ENCODE measurements at places on chromosomes 2 and 18.

GRCh38 chr18:76405681-76406356 lies 89.2 kb downstream of the ZNF516 start:
- DNase-seq = no peak

DNA sequence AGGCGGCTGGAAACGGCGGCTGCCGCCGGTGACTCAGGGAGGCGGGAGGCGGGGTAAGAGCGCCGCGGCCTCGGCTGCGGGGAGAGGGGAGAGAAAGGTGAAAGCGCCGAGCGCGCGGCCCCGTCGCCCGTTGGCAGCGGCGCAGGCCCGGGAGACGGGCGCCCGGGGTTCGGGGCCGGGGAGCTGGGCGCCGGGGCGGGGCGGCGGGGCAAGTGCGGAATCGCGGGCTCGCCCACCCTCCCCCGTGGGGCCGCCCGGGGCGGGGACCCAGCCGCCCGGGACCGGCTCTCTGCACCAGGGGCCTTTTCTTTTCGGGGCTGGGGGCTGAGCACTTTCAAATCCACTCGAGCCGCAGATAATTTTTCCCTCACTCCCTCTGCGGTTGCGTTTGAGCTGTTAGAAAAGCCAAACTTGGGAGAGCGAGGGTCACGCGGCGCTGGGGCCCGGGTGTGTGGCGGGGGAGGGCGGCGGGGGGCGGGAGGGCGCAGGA lies 266 bp downstream of the KDM3A start:
- no peak for DNase-seq

DNA sequence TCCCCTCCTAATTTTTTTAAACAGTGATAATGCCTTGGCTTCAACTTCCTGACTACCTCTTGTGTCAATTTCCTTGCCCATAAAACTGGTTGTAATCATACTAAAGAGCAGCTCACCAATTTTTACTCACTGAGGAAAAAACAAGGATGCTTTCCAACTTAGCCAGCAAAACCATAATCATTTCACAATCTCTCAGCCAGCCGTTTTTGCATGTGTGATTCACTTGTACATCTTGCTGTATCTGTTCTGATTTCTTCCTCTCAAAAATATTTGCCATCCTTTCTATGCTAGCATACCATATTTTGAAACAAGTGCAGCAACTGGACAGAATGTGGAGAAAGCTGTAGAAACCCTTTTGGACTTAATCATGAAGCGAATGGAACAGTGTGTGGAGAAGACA lies 60.7 kb downstream of the RAB27B start:
- DNase-seq = no peak

DNA sequence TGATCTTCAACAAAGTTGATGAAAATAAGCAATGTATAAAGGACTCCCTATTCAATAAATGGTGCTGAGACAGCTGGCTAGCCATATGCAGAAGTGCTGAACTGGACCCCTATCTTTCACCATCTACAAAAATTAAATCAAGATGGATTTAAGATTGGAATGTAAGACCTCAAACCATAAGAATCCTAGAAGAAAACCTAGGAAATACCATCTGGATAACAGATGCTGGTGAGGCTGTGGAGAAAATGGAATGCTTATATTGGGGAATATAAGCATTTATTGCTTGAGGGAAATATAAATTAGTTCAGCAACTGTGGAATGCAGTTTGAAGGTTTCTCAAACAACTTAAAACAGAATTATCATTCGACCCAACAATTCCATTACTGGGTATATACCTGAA lies 89.6 kb downstream of the GCA start:
- DNase-seq = no peak

GRCh38 chr2:110931648-110932047 lies 189.1 kb upstream of the BCL2L11 start:
- DNase-seq = no peak

- no peak for DNase-seq
Observed at GRCh38 chr2:24204505-24204904, 29.7 kb downstream of the FAM228A start.

GRCh38 chr18:140670-141266 lies 17.6 kb upstream of the USP14 start:
- DNase-seq = no peak

GRCh38 chr2:240248721-240249422 lies 108.4 kb upstream of the OTOS start:
- no peak for DNase-seq

- DNase-seq = no peak
Observed at GRCh38 chr2:239878686-239879085, 146.5 kb downstream of the NDUFA10 start.

- peak; percentile 94 for DNase-seq
Observed at GRCh38 chr2:231411831-231412617, 16.5 kb downstream of the B3GNT7 start.

DNA sequence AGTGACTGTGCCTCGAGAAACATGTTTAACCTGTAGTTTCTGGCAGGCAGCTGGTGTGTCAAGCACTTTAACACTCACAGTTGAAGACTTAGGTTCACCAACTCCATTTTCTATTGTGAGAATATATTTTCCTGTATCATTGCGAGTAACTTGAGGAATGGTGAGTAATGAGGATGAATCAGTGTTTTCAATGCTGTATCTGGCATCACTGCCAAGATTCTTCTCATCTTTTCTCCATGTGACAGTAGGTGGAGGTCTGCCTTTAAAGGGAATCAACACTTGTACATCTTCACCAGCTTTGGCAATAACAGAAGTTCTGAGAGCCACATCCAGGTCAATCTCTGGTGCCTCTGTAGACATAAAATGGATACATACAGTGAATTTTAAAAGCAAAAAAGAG lies 72.8 kb downstream of the PLEKHA3 start:
- DNase-seq = no peak

DNA sequence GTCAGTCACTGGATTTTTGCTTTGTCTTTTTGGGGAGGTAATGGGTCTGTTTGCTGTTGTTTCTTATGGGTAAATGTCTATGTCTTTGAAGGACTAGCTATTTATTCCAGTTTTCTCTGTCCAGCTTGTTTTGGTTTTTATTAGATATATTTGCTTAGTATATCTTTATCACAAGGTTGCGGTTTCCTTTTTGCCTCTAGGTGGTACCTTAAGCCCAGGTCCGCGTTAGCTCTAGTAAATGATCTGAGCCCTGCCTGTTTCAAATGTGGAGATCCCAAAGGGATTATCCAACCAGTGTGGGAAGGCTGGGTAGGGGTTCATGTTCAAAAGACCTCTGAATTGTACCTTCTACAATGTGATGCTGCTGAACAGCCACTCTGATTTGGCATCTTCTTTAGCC lies 114.5 kb downstream of the MYO3B start:
- no peak for DNase-seq

GRCh38 chr2:241762933-241763369 lies 13.7 kb upstream of the GAL3ST2 start:
- no peak for DNase-seq

GRCh38 chr2:131050896-131051295 lies 42.4 kb downstream of the FAM168B start:
- DNase-seq = no peak

GRCh38 chr18:22136395-22136794 lies 33.0 kb upstream of the GATA6 start:
- DNase-seq = no peak

DNA sequence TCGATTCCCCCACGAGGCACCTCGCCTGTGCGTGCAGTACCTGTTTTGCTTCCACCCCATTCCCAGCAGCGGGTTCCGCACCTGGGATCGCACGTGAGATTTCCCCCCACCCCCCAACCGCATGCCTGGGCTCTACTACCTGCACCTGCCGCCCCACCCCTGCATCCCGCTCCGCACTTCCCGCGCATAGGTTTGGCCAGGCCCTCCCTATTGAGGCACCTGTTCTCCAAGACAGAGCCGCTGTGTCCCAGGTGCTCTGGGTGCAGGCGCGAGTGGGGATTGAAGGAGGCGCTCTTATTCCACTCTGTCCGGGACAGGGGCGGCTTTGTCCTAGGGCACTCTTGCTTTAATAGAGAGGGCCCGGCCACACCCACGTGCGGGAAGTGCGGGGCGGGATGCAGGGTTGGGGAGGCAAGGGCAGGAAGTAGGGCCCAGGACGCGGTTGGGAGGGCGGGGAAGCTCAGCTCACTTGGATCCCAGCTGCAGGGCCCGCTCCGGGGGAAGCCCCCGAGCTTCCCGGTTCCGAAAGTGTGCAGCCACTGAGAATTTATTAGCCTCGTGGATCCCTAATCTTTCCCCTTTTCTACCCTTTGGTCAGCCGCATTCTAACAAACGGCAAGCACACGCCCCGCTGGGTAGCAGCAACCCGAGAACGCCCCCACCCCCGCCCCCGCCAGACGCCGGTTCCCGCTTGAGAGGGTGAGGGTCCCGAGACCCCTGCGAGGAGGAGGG lies 670 bp upstream of the MOCOS start:
- DNase-seq = peak; percentile 73

- DNase-seq = no peak
Observed at GRCh38 chr2:112686348-112687217, 34.2 kb upstream of the NT5DC4 start.

GRCh38 chr2:20185176-20186022 lies 39.5 kb downstream of the SDC1 start:
- DNase-seq = no peak

DNA sequence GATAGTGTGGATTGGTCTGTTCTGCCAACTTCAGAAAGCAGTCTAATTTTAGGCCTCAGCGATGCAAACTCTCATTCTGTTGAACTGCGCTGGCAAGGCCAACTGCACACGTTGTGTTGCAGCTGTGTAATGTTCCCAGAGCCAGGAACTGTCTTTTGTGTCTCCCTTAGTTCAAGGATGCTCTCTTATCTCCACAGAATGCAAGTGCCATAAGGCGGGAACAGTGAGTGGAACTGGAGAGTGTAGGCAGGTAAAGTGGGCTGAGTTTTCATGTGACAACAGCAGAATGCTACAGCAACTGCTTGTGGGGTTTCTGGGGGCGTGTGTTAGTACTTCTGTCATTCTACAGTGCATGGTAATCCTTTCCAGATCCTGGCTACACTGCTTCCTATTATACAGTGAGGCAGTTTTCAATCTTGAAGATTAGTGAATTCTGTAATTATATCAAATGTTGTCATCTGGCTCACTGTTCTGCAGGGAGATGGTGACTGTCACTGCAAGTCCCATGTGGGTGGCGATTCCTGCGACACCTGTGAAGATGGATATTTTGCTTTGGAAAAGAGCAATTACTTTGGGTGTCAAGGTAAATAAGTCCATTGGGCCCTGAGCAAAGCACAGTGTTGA lies 125.8 kb downstream of the LAMA3 start:
- DNase-seq = no peak

GRCh38 chr2:233934524-233934923 lies 17.4 kb downstream of the TRPM8 start:
- DNase-seq = no peak

DNA sequence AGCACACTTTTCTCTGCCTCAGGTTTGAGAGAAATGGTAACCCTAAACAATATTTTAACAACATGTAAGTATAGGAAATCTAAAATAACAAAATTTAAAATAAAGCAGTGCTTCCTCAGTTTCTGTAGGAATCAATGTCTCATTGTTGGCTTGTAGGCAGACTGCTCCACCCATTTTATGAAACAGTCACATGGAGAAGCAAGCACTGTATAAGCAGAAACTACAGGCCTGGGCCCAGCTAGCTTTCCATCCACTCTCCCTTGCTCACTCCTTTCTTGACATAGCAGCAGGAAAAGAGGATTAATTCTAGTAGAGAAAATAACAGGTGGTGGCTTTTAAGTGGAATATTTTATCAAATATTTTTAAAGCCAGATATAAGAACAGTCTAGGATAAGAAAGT lies 97.2 kb downstream of the PLEKHM3 start:
- no peak for DNase-seq

DNA sequence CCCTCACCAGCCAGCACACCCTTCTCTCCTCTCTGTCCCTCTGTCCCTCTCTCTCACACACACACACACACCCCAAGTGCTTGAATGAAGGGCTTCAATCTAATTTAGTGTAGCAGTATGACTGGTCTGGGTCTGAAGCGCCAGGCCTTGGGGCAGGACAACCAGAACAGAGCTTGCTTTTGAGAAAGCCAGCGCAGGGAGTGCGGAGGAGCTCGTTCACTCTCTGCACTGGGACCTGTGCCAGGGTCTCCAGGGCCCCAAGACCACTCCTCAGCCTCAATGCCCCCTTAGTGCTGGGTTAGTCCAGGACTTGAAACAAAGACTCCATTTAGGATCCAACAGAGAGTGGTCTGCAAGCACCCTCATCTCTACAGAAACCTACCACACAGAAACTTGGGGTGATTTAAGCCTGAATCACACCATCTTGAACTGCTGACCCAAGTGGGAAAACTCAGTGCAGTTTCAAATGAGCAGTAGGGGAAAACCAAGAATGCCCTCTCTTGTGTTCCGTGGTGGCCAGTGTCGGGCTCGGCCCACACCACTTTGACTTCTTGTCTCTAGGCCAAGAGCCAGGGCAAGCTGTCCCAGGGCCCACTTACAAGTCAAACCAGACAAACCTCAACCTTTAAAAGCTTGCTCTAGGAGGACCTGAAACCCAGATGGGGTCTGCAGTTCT lies 66.6 kb upstream of the WIPF1 start:
- no peak for DNase-seq

- no peak for DNase-seq
Observed at GRCh38 chr2:65377556-65378192, 54.7 kb downstream of the SPRED2 start.

DNA sequence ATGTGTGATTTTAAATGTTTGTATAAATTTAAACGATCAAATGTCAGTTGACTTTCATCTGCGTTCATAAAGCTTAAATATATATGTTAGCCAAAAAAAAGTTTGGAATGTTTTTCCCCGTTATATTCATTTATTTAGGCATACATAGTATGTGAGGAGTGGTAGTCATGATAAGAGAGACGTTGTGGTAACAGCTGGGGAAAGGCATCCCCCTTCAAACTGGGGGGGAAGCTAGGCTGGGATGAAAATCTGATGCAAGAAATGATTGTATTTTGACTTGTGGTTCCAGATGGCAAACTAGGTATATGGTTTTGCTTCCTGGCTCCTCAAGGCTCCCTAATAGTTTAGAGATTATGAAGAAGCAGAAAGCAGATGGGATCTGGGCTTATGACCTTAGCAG lies 30.1 kb downstream of the ITGA6 start:
- DNase-seq = no peak

GRCh38 chr2:219171231-219171651 lies 1.4 kb upstream of the SLC23A3 start:
- no peak for DNase-seq

DNA sequence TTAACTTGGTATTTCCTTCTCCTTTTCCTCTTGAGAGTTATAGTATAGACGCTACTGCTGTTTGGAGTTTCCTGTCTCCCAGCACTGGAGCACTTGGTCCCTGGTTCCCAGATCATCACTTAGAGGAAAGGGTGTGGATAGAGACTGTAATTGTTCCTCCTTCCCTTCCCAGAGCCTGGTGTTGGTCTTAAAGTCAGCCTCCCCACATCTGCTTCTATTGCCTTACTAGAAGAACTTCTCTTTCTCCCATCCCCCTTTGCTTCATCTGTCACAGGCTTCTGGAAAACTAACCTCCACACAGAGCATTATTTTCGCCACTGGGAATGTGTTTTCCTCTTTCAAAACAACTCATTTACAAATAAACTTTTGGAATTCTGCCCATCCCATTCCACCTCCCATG lies 131.0 kb downstream of the CCDC85A start:
- no peak for DNase-seq

GRCh38 chr2:150911766-150912280 lies 349.8 kb downstream of the RBM43 start:
- no peak for DNase-seq

- no peak for DNase-seq
Observed at GRCh38 chr2:145041706-145042105, 521.8 kb upstream of the ZEB2 start.

GRCh38 chr18:38221476-38222100 lies 656.0 kb upstream of the CELF4 start:
- peak; percentile 14 for DNase-seq
